T-cell (primary cell): ENCODE measurements at places on chromosomes 6 and 20.

DNA sequence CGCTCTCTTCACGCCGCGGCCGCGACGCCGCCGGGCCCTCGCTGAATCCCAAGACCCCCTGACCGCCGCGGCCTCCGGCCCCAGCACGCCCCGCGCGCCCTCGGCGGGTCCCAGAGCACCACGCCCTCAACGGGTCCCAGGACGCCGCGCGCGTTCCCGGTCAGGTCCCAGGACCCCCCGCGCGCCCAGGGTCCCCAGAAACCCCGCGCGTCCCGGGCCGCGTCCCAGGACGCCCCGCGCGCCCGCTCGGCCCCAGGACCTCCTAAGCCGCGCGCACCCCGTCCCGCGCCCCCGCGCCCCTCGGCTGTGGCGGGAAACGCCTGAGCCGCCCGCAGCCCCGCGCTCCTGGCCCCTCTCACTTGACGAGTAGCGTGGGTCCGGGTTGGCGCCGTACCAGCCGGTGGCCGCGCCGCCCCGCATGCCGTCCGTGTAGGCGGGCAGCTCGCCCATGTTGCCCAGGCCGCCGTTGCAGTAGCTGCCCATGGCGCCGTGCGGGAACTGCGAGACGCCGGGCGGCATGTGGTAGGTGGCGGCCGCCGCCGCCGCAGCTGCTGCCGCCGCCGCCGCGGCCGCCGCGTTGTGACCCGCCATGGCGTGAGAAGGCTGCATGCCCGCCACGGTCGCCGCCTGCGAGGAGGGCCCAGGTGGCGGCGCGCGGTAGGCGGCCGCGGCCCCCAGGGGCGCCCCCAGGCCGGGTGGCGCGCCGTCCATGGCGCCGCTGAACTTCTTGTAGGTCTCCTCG lies 556 bp downstream of the NKX2-4 start:
- DNase-seq, result no peak

GRCh38 chr6:46491628-46492547 lies 639 bp upstream of the RCAN2 start:
- no peak for DNase-seq

DNA sequence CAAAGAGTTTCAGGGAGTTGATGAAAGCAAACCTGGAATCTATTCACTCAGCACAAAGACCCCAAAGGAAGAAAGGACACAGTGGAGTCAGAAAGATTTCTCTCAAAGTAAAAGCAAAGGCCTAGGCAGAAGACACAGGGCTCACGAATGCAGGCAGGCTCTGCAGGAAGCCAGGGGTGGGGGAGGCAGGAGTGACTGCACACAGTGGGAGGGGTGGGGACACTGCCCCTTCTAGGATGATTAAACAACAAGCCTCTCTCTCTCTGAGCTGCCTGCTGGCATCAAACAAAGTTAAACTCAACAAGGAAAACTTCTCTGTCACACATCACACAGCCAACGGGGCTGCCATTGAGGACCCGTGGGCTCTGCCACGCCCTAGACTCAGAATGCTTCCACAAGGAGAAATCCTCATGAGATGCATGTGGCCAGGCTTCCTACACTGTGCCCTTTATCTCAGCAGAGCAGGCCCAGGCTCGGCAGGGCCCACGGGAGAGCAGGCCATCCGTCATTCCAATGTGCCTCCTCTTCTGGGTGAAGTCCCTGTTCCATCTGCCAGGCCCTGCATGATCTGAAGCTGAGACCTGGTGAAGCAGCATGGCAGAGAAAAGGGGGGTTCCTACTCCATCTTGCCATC lies 70.1 kb downstream of the RAMACL start:
- DNase-seq, result no peak

- no peak for DNase-seq
These were observed 28.6 kb upstream of the ENPP5 start for GRCh38 chr6:46199387-46199786.
